ENCODE measurements at places on chromosomes 3 and 15.
A peak's percentile ranks its signal among the peaks of the same experiment; 100 is the strongest.

DNA sequence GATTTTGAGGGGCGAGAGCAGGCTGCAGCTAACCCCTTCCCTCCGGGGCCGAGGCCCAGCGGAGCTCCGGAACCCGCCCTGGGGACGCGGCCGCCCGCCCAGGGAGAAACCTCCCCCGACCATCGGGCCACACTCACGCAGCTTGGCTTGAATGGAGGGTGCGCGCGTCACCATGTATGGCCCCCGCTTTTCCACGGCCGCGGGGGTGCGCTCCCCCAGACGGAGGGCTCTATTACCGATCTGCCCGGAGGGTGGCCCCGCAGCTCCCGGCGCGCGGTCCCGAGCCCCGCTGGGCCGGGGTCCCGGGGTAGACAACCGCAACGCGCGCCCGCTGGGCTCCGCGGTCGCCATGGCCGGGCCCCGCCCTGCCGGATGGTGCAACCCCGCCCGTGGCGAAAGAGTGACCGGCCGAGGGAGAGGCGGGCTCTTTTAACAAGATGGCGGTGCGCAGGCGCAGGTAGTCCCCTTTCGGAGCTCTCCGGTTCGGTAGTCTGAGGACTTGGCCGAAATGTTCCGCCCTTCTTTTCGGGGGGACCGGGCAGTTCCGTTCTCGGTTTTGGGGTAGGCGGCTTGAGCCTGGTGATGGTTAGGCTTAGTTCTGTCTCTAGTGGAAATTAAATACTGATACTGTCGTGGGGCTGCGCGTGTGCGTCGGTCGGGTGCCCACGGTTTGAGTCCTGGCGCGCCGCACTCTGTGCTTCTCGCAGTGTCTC is at the start of gene FAM219B:
FAM219B (minus strand) TSS at position 402 of the 713 bp plus-strand sequence; CDS start at position 351, 51 bp downstream.
- DNase-seq: peak; percentile 90

DNA sequence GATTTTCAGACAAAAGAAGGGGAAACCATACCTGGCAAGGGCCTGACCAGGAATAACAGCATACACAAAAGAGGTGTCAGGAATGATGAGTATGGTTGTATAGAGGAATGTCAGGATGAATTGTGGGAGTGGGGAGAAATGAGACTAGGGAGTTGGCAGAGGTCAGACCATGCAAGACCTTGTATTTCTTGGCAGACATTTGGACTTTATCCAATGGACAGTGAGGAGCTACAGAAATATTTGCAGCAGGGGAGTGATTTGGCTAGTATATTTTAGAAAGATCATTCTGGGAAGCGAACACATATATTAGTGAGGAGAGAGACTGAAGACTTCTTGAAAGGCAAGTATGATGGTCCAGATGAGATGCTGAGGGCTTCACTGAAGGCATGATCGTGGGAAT is 25.4 kb upstream of the ALPK3 start:
- no peak for DNase-seq

- no peak for DNase-seq
Observed at GRCh38 chr3:122964811-122965210, 62.8 kb downstream of the SEMA5B start.

GRCh38 chr3:160378331-160379109 is 20.5 kb downstream of the IFT80 start:
- DNase-seq: no peak

DNA sequence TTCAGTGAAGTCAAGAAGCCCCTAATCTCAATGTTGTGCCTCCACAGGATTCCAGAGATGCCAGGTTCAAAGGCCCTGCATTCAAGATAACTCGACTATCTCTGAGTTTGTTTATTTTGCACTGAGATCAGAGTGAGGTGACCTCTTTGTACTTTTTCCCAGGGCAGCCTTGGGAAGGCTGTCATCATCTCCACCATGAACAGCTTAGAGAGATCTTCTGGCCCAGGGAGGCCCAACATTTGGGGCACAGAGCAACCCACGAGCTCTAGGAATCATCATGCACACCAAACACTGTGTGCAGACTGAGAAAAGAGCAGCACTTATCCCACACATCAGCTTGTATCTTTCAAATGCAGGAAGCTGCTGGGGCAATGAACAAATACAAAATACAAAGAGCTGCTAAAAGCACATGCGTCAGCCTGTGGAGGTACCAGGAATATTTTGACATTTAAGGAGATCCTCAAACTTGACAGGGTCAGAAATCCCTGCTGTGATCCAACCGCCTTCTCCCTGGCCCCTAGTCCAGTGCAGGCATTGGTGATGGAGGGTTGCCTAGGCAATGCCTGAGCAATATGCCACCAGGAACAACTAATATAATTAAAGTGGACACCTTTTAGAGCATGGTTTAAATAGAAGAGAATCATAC is 33.6 kb downstream of the TRIM42 start:
- DNase-seq: no peak

GRCh38 chr3:116087426-116087825 is 357.9 kb downstream of the LSAMP start:
- no peak for DNase-seq

DNA sequence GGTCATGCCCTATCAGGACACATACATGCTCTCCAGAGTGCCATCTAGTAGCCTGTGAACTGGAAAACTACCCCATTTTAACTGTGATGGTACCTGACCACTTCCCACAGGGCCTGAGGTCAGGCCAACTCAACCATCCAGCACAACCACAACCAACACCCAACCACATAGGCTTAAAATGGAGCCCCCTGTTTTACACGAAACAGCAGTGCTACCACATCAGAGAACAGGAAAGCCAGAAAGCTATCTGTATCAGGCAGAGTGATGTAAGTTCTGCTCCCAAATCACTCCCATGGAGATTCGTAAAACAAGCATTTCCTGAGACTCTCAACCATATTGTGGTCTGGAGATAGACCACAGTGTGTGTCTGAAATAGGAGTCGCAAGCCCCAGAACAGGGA is 1017.3 kb upstream of the EPHA6 start:
- no peak for DNase-seq

Data from SW 1271 (cell line).